ENCODE measurements at places on chromosomes 11 and 22.

DNA sequence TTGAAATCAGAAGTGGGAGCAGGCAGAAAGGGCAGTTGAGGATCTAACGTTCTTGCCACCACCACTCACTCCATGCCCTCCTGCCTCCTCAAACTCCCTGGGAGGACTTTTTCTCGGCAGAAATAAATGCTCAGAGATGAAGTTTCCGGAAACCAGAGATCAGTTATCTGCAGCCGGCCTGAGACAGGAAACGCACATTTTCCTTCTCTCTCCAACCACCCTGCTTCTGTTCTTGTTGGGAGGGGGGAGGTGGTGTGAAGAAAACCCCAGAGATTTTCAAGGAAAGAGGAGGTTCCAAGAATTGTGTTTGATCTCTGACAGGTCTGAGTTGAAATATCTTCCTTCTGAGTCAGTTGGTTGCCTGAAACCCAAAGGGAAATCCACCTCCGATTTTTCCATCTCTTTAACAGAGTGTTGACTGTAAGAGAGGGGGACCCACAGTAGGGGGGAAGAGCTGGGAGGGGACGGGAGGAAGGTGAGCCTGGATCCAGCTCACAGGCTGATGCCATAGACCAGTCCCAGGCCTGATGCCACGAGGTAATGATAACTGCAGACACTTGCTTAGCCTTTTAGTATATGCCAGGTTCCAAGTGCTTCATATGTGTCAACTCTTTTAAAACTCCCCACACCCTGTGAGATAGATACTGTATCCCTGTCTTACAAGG, 100.8 kb downstream of the TRAF6 start:
- peak; percentile 18 for DNase-seq

DNA sequence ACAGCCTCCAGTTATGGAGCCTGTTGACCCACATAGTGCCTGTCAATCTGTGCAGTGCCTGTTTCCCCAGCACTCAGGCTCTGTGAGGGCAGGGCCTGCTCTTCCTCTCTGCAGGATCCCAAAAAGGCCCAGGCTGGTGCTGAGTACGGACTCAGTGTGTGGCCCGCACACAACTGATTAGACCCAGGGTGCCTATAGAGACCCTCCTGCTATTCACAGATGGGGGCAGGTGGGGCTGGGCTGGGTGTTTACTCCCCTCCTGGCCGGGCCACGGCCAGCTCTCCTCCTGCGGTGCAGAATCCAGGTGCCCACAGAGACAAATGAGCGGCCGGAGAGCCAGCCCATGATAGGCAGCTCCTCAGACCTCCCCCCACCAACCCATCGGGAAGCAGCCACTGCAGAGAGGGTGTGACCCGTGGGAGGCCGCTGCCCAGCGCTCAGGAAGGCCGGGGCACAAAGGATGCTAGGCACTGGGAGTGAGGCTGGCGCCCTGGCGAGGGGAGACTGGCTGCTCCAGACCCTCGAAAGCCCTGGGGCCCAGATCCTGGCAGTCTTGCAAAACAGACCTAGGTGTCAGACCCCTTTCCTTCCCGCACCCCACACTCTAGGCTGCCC, 239.0 kb downstream of the CTTN start:
- no peak for DNase-seq

DNA sequence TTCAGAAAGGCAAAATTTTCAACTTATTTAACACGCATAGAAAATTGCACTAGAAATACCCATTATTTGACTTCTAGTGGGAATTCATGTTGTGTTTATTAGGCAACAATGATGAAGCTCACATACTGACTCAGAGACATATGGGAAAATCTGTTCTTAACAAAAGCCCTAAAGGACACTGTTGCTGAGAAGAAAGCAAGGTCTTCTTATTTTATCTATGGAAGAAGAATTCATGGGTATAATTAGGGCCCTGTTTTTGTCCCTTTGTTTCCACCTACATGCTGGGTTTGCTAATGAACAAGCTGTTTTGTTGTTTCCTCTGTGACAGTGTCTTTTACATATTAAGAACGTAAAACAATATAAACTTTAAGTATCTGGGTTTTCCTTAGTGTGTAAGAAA, 606.7 kb upstream of the ARHGAP42 start:
- DNase-seq, result no peak

GRCh38 chr22:19103880-19104821, 18.1 kb downstream of the DGCR2 start:
- DNase-seq, result no peak

DNA sequence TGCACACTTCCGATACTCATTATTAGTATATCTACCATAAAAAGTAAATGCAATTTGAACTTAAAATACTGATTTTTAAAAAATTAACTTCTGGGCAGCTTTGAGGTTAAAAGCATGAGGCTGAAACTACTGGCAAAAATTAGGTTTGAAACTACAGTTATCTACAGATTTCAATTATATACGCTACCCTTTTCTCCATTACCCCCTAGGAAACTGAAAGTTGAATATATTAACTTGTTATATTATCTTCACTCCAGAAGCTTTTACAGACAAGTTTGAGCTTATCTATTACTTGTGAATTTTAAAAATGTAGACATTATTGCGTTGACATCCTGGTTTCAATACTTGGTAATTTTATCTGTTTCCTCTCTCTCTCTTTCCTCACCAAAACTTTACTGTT, 96.7 kb upstream of the DDI1 start:
- no peak for DNase-seq

DNA sequence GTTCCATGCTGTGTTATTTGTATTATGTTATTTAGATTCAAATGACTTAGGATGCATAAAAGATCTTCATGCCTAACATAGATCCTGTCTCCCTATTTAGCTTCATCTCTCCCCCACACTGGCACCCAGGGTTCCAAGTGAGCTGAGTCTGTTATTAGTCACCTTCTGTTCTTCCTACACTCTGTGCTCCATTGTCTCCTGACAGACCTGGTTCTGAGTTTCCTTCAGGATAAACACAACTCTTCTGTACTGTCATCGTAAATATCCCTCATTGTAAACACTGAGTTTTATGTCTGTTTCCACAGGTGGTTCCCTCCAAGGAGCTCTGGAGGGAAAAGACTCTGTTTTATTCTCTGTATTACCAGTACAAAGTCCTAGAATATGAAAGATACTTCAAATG, 8.7 kb downstream of the MMP26 start:
- DNase-seq, result no peak

DNA sequence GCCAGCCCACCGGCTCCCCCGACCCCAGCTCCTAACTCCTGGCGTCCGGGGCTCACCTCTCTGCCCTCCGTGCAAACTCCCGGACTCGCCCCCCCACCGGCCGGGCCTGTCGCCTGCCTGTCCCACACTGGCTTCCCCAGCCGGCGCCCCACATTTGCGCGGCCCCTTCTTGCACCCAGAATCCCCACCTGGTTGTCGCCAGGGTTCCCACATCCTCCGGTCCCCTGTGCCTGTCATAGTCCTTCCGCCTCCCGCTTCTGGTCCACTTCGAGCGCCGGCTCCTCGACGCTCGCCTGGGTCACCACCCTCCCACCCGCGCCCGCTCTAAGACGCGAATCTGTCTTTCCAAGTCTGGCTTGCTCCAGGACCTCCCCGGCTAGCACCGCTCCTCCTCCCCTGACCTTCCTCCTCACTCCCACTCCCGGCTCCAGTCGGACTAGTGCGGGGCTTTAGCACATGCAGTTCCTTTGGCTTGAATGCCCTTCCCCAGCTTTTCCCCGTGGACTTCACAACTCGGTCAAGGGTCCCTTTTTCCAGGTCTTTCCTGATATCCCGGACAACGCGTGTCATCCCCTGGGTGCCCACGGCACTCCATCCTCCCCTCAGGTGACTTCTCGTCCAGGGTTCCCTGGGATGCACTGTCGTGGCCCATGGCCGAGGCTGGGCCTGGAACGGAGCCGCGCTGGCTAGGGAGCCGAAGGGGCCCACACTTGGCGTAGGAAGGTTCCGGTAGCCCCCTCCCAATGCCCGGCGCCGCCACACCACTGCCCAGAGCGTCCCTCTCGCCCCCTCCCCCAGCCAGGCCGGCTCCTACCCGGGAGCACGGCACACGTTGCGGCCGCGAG, 635 bp downstream of the SCARF2 start:
- no peak for DNase-seq

DNA sequence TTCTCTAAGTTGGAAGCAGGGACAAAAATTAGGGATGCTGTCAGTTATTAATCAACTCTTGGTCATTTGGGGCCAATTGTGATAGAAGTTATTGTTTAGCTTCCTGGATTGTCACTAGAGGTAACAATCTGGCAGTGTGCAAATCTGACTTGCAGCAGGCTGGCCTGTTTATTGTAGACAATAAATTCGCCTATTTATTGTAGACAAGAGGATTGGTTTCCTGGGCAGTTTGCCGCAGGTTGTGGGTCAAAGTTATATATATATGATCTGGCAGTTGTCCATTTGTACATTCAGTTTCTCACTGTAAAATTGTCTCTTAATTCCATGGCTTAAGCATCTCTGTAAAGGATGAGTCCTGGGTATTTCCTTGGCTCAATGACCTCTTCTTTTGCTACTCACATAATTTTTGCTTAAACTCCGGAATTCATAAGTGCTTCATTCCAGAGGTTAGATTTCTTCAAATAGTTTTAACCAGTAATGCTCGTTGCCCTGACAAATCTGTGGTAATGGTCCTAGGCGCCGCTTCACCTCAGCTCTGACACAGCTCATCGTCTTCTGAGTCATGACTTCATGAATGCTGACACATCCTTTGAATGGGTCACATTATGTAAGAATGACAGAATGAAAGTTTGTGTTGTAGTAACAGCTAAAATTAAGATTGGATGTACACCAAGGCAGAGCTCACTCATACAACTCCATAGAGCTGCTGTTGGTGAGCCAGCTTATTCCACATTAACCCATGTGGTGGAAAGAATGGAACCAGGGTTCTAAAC, 7.8 kb upstream of the MMP3 start:
- no peak for DNase-seq

GRCh38 chr11:103803062-103803461, 233.4 kb upstream of the DDI1 start:
- no peak for DNase-seq

DNA sequence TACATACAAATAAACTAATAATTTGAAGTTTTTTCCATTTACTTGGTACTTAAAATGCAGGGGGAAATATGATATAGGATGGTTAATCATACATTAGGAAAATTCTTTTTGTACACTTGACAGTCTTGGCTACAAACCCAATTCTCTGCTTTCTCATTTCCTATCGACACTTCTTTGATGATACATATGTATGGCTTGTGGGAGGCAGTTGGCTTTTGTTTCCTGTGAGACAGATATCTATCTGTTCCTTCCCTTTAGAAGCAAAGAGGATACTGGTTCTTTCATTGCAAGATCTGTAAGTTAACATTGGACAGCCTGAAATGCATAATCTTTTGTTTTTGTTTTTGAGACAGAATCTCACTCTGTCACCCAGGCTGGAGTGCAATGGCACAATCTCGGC, 47.9 kb upstream of the ADORA2A start:
- no peak for DNase-seq

DNA sequence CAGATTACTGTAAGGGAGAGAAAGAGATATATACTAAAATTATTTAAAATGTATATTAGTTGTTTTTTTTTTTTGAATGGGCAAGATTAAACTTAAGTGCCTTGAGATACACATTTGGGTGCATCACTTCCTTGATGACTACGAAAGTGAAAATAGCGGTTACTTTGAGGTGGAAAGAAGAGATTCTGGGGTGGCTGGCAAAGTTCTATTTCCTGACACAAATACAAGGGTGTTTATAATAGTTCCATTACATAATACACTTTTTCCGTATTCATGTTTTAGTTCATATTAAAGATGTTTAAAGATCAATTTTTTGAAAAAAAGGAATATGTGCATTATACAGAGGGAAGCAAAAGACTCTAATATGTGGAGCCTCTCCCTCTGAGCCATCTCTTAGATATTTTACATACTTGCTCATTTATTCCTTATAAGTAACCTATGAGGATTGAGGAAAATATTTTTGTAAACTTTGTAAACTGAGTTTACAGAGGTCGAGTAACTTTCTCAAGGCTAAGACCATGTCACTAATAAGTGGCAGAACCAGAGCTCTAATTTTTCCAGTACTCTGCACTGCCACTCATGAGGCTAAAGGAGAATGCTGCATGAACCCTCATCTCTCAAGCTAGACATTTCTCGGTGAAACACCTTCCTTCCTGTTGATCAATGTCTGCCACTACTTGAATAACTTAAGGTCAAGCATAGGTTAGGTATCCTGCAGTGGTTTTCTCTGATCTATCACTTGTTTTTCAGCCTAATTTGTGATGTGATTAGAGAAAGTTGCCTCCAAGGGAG, 58.6 kb downstream of the DDIAS start:
- no peak for DNase-seq

DNA sequence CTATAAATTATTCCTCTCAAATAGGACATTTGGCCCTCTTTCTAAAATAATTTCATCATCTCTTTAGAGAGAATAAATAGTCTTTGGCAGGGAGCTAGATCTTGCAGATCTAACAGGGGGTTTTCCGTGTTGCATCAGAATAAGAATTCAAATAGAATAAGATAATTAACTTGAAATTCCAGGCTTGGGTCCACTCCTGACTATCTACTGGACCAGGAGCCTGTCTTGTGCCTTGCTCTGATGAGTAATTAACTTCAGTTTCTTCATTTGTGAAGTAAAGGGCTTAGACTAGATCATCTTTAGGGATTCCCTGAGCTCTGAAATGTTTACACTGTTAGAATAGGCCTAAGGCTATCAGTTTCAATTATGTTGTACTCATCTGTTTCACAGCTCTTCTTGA, 23.5 kb upstream of the TMEM123 start:
- no peak for DNase-seq

- DNase-seq, result no peak
Measured at GRCh38 chr11:10954184-10954583, 96.3 kb upstream of the ZBED5 start.

DNA sequence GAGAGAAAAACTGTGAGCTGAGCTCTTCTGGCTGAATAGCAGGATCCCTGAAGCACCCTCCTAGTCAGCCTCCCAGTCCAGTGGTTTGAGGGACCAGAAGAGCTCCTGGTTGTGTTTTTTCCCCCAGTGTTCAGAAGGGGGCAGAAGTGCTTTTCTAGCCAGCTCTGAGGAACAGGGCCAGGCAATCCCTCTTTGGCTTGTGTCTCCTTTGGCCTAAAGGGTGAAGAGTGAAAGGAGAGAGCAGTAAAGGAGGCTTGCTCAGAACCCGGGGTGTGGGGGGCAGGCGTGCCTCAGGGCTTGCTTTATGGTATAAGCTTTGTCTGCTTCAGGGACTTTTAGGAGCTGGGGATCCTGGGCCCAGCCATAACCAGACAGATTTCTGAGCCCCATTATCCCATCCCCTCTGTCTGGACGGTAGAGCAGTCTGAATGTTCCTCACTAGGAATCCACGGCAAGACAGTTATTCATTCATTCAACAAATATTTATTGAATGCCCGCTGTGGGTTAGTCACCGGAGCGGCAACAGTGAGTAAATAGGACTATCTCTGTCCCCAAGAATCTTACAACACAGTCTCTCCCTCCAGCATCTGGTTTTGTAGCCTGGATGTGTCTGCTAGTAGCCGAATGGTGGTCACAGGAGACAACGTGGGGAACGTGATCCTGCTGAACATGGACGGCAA, 14.5 kb downstream of the ACP2 start:
- DNase-seq, result no peak

GRCh38 chr11:119445850-119446249, 22.9 kb upstream of the THY1 start:
- no peak for DNase-seq

All from stimulated activated CD4-positive, alpha-beta T cell treated with anti-CD3 and anti-CD28 coated beads, TNF-alpha, amount 100 ng/mL, for 24 hours (primary cell).